Kasumi-1 (cell line): ENCODE measurements at places on chromosomes 2 and 18.

- no peak for DNase-seq
These were observed 22.3 kb upstream of the RAB10 start for GRCh38 chr2:26011609-26011989.

DNA sequence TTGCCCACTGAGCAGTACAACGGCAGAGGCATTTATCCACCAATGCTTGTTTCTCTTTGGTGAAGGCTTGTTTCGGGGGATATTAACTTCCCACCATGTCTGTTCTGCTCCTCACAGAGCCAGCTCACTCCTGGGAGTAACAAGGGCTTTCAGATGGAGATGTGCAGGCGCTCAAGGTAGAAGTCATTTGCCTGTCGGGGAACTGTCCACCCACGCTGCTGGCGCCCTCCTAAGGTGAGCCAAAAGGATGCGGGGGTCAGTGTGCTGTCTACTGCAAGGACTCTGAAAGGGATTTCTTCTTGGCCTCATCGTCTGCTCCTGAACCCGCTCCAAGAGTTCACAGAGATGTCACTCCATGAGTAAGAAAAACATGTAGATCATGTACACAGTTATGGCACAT, 57.0 kb upstream of the CYRIA start:
- DNase-seq: no peak

DNA sequence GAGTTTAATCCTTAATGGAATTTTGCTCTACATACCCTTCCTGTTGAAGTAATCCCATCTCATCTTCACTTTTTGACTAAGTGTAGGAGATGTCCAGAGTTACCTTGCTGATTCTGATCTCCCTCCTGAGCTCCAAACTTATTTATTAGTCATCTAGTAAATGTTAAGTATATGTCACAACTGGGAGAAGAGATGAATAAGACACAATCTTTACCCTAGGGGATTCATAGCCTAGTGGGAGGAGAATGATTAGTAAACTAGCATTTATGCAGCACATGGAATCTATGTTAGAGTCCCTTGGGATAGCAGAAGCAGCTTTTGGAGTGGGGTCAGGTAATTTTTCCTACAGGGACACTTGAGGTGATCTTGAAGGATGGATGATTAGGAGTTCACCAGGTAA, 20.7 kb downstream of the ACVR2A start:
- DNase-seq: no peak

GRCh38 chr2:233464531-233465240, 101.9 kb downstream of the USP40 start:
- DNase-seq: no peak

- no peak for DNase-seq
These were observed 10.3 kb downstream of the FBLN7 start for GRCh38 chr2:112148477-112148876.

DNA sequence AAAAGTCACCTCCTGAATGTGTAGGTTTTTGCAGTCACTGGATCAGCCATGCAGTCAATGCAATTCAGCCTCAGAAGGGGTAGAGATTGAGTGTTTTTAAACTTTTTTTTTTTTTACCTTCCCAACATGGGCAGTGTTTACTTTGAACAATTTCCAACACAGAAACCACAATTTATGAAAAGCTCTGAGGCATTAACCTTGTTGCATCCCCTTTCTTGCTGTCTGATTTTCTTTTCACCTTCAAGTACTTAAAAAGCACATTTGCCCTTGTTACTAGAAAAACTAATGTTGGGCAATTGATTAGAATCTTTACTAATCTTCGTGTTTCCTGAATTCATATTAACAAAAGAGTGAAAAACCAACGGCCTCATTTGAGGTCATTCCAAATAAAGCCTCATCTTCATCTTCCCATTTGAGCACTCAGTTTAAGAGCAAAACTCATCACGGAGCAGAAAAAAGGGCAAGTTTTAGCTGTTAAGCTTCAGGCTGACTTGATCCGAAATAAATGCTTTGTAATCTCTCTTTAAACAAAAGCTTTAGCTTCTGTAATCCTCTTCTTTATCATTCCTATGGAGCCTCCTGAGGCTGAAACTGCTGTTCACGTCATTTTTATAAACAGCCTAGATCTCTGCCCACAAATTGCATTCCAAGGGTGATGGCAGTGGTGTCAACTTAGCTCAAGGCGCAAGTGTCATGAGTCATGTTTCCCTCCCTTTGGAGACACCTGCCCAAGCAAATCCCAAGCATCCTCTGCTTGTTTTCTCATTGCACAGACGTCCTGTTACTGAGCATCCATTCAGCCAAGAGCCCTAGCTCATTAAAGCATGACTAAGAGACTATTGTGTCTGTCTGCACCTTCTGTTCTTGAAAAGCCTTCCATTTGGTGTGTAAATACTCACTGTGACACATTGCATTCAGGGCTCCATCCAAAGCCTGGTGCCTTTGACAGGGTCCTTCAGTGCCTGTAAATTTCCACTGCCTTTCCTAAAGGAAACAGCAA, 107.7 kb downstream of the HNMT start:
- no peak for DNase-seq

GRCh38 chr2:6919901-6920742, 2.9 kb downstream of the RNF144A start:
- no peak for DNase-seq

- DNase-seq: no peak
These were observed 109.3 kb upstream of the SMAD2 start for GRCh38 chr18:48039769-48040215.

DNA sequence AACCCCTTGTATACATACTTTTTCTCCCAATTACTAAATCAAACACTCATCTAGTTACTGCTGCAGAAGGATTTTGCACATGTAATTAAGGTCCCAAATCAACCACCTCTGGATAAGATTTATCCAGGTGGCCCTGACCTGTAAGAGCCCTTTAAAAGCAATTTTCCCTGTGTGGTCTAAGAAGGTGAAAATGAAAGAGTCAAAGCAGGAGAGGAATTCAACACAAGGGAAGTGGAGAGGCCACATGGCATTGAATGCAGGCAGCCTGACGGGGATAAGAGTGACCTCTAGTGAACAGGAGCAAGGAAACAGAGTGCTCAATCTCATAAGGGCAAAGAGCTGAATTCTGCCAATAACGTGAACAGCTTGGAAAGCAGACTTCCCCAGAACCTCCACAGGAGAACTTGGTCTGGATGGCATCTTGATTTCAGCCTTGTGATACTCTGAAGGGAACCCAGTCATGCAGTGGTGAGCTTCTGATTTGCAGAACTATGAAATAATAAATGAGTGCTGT, 27.2 kb downstream of the PPP3R1 start:
- peak; percentile 83 for DNase-seq

- no peak for DNase-seq
These were observed 57.7 kb upstream of the PXDN start for GRCh38 chr2:1802046-1802445.
